ENCODE measurements at places on chromosomes 2 and 18.

DNA sequence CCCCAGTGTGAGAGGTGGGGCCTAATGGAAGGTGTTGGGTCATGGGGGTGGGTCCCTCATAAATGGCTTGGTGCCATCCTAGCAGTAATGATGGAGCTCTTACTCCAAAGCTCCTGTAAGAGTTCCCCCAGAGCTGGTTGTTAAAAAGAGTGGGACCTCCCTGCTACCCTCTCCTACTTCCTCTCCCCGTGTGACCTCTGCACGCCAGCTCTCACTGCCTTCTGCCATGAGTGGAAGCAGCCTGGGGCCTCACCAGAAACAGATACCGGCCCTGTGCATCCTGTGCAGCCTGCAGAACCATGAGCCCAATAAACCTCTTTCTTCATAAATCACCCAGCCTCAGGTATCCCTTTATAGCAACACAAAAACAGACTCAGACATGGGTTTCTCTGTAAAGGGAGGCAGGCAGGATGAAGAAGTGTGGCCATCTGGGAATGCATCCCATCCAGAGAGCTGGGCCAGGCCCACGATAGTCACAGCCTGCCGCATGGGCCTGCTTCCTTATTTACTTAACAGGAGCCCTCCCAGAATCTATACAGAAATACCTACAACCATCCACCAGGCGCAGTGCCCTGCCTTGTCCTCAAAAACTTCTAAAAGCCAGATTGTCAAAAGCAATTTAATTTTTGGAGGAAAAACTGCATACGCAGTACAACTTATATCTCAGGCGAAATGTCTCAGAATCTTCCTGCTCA lies 7.5 kb downstream of the PRLH start:
- DNase-seq = no peak

GRCh38 chr2:51065276-51065675 lies 33.3 kb upstream of the NRXN1 start:
- no peak for DNase-seq

DNA sequence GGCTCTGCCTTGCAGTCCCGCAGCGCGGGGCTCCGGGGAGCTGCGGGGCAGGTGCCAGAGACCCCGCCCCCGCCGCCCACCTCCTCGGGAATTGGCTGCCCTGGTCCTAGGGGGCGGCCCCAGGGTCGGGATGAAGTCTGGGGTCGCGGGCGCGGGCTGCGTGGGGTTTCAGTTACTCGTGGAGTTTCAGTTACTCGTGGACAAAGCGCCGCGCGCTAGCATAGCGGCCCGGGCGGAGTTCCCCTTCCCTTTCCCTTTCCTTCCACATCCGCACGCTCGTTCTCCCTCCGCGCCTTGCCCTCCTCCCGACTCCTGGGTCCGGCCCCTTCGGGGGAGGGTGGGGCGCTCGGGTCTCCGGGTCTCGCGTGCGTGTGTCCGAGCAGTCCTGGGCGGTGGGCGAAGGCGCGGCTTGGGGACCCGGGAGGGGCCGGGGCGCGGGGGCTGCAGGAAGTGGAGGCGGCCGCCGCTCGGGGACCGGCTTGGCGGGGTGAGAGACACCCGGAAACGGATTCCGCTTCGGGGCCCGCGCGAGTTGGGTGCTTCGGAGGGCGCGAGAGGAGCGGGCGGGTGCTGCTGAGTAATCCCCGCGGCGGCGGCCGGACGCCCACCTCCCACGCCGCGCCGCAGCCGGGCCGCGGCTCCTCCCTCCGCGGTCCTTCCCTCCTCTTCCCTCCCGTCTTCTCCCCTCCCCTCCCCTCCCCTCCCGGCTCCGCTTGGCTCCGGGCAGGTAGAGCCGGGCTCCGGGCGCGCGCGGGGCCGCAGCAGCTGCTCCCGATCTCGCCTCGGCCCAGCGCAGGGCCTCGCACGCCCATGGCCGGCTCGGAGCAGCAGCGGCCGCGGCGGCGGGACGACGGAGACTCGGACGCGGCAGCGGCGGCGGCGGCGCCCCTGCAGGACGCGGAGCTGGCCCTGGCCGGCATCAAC lies at the start of gene TTC39C:
TTC39C (plus strand) TSS at position 693 of the 924 bp plus-strand sequence; CDS start at position 811, 118 bp downstream.
- no peak for DNase-seq

GRCh38 chr2:31067259-31067658 lies 71.0 kb downstream of the GALNT14 start:
- DNase-seq = no peak

Measured in hypothalamus (tissue), 51 donors.